KG1 (cell line): ENCODE measurements at places on chromosomes 2 and 18.

GRCh38 chr2:115910270-115910669 is 1467.8 kb downstream of the DPP10 start:
- no peak for DNase-seq

DNA sequence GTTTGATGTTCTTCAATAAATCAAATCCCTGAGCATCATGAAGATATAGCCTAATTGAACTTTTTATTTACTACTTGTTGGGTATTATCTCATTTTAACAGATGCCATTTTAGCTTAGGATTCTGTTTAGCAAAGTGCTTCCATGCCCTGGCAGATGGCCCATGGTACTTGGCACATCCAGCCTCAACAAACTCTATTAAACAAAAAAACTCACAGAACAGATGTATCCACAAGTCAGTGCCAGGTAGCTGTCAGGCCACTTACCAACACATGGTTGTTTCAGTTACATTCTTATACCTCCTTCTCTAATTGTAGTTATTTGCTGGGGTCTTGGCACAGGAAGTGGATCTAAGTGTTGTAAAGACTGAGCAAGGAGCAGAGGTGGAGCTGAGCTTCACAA is 29.6 kb downstream of the GAD1 start:
- no peak for DNase-seq

GRCh38 chr18:55398858-55399257 is 189.1 kb downstream of the TCF4 start:
- DNase-seq, result no peak

GRCh38 chr18:50656841-50657470 is 97.1 kb downstream of the MAPK4 start:
- DNase-seq, result no peak

DNA sequence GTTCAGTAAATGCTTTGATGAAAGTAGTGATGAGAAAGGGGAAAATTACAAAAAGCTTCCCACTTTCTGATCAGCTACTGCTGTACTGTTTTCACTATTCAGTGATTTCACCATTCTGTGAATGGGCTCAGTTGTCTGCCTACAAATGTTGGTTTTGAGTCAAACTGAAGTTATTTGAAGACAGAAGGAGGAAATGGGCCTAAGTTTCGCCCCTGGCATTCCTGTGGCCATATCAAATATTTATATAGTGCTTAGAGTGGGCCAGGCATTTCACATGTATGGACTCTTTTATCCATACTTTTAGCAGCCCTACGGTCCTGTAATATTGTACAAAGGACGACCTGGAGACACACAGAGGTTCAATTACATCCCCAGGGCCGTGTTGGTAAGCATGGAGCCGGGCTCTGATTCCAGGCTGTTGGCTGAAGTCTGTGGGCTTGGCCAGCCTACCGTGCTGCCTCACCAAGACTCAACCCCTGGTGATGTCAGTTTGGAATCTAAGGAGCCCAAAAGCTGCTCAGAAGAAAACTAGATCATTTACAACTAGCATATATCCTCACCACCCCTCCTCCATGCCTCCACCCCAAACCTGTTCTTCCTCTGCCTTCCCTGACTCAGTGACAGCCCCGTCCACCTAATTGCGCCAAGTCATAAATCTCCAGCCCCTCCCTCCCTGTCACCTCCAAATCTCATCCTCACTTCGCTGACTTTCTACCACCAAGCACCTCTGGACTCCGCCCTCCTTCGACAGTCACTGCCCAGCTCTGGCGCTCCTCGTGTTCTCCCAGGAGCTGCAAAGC is 10.1 kb upstream of the GRHL1 start:
- DNase-seq, result no peak

DNA sequence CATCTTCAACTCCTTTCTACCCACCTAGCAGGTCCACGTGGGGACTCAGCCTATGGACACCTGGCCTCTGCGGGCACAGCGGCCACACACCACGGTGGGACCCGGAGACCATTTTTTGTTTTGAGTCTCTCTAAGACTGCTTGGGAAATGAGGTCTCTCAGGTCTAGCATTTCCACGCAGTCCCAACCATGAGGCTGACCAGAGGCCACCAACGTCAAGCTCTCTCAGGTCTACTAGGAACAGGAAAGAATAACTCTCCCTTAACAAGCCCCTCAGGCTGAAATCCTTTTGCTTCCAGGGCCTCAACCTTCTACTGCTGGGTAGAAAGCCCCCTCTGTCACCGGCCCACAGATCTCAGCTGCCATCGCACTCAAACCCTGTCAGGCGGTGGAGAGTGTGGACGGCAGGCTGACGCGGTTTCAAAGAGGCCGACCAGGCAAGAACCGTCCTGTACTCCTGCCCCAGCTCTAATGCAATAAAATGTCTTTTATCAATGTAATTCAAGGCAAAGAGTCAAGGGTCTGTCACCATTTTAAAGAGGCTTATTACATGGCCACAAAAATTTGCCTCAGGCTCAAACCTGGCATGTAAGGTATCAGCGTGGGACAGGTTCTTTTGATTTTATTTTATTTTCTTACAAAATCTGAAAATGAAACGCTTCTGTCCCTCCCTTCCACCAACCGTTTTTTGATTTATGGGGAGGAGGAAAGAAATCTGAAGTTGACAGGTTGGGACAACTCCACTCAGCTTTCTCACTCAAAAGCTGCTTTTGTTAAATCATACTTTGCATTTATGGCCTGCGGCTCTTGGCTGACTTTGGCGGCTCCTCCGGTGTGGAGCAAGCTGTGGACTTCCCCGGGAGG is 74.0 kb downstream of the BCL11A start:
- DNase-seq, result no peak

DNA sequence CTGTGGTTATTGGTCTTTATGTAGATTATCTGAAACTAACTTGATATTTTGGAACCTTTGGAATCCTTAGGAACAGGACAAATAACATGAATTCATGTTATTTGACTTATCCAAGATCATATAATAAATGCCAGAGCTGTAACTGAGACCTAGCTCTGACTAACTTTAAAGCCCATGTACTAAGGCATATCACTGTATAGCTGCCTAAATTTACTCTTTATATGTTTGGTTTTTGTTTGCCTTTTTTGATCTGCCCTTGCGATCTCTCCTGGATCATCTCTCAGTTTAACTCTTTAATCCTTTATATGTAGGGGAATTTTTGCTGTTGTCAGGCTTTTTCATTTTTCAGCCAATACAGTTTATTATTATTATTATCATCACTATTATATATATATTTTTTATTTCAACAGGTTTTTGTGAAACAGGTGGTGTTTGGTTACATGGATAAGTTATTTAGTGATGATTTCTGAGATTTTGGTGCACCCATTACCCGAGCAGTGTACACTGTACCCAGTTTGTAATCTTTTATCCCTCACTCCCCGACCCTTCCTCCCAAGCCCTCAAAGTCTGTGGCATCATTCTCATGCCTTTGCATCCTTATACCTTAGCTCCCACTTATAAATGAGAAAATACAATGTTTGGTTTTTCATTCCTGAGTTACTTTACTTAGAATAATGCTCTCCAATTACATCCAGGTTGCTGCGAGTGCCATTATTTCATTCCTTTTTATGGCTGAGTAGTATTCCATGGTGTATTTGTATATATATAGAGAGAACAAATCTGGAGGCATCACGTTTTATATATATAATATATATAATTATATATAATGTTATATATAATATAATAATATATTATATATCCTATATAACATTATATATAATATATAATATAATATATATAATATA is 48.9 kb downstream of the APLF start:
- DNase-seq, result no peak

DNA sequence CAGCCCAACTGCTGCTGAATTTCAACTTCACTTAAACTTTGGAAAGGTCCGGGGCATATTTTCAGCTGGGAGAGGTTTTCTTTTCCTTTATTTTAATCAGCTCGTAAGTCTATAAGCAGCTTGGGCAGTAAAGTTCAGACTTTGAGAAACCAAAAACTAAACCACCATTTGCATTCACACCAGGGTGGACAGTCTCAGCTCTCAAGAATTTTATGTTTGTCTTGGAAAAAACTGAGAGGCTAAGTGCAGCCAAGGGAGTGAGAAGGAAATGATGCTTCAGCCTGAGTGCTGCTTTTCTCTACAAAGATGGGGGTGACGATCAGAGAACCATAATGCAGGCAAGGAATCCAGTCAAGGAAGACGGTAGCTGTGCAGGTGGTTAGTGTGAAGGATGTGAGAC is 30.2 kb downstream of the MCFD2 start:
- DNase-seq, result no peak

DNA sequence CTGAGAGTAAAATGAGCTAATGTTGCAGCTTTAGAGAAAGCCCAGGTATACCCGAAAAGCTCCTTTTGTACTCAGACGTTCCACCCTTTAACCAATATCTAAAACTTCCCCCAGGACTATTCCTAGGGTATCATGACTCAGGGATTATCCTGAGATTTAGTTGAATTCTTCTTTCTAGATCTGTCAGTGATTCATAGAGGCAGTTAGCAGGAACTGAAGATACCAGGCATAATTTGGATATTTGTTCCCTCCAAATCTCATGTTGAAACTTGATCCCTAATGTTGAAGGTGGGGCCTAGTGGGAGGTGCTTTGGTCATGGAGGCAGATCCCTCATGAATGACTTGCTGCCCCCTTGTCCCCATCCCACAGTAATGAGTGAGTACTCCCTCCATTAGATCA is 161.2 kb upstream of the LRP1B start:
- DNase-seq, result no peak

DNA sequence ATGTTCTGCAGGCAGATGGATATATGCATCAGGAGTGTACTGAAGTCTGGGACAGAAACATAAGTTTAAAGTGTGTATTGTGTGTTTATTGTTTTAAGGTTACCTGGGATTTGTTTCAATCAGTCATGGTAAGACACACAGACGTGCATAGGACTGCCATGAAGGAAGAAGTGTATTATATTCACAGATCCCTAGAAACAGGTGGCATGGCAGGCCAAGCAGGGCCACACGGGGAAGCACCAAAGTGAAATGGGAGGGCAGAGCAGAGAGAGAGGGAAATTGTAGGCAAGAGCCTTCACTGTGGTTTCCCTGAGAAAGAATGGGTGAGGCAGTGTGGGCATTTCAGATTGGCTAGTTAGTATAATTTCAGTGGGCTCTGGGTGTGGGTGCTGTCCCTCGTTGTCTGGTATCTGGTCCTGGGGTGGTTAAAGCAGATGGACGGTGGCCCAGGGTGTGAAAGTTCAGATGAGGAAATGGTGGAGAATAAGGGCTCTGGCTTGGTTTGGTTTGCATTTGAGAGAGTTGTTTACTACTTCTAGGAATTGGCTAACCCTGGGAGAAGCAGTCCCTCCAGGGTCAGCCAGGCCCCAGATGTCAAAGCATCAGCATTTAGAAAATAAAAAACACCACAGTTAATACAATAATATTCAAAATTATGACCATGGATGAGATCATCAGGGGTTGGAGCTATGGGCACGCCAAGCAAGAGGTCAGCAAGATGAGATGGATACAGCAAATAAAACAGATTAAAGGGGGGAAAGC is 160.0 kb downstream of the LRRC30 start:
- DNase-seq, result no peak

GRCh38 chr2:128534688-128535392 is 216.2 kb upstream of the HS6ST1 start:
- no peak for DNase-seq

- no peak for DNase-seq
These were observed 153.3 kb upstream of the KYNU start for GRCh38 chr2:142724186-142724585.

GRCh38 chr2:66872986-66873754 is 438.2 kb downstream of the MEIS1 start:
- no peak for DNase-seq

GRCh38 chr2:220068846-220069245 is 441.4 kb downstream of the SLC4A3 start:
- DNase-seq, result no peak

DNA sequence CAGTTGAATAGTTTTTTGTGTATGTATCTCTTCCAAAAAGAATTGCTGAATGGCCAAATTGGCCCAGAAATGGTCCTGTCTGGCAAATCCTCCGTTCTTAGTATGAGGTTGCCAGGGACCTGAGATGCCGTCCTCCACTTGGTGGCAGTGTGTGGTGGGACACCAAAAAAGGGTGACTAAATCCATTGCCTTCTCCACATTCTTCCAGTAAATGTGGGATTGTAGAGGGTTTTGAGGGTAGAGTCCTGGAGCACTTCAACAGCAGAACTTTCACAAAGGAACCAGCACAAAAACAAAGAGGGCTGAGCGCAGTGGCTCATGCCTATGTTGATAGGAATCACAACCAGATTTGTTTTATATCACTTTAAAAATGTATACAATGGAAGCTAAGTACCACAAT is 199.9 kb downstream of the BCL2 start:
- no peak for DNase-seq

- no peak for DNase-seq
These were observed 756 bp downstream of the ADCYAP1 start for GRCh38 chr18:905307-905947.

DNA sequence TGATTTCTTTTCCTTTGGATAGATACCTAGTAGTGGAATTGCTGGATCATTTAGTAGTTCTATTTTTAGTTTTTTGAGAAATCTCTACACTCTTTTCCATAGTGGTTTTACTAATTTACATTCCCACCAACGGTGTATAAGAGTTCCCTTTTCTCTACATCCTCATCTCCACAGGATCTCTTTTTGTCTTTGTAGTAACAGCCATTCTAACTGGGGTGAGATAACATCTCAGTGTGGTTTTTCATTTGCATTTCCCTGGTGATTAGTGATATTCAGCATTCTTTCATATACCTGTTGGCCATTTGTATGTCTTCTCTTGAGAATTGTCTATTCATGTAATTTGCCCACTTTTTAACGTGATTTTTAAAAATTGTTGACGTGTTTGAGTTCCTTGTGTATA is 13.8 kb downstream of the RFTN2 start:
- no peak for DNase-seq

- DNase-seq, result no peak
These were observed 721.0 kb upstream of the PKDCC start for GRCh38 chr2:41326851-41327250.

GRCh38 chr2:121017396-121017795 is 267.6 kb downstream of the TFCP2L1 start:
- no peak for DNase-seq

GRCh38 chr2:147027436-147027835 is 817.4 kb upstream of the ACVR2A start:
- DNase-seq, result no peak

DNA sequence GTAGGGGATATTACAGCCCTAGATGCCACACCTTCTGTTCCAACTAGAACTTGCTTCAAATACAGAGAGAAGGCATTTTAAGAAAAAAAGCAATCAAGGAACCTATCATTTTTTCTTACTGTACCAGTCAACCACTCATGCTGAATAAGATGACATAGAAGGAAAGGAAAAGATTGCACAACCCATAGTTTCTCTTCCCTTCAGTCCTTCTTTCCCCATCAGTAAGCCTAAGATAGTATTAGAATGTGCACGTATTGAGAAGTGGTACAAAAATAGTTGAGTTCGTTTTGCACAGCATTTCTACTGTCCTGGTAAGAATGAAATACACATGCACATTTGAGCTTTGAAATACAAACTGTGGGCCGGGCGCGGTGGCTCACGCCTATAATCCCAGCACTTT is 27.0 kb upstream of the HK2 start:
- no peak for DNase-seq

GRCh38 chr2:197059477-197059876 is 133.0 kb upstream of the PGAP1 start:
- DNase-seq, result no peak

GRCh38 chr2:196176142-196176738 is 4.9 kb upstream of the STK17B start:
- DNase-seq, result peak; percentile 55
